ENCODE measurements at places on chromosomes 5 and 9.
A peak's percentile ranks its signal among the peaks of the same experiment; 100 is the strongest.

GRCh38 chr9:6777213-6777902 is 19.6 kb downstream of the KDM4C start:
- no peak for DNase-seq

- no peak for DNase-seq
These were observed 98.7 kb downstream of the MED10 start for GRCh38 chr5:6279607-6280006.

DNA sequence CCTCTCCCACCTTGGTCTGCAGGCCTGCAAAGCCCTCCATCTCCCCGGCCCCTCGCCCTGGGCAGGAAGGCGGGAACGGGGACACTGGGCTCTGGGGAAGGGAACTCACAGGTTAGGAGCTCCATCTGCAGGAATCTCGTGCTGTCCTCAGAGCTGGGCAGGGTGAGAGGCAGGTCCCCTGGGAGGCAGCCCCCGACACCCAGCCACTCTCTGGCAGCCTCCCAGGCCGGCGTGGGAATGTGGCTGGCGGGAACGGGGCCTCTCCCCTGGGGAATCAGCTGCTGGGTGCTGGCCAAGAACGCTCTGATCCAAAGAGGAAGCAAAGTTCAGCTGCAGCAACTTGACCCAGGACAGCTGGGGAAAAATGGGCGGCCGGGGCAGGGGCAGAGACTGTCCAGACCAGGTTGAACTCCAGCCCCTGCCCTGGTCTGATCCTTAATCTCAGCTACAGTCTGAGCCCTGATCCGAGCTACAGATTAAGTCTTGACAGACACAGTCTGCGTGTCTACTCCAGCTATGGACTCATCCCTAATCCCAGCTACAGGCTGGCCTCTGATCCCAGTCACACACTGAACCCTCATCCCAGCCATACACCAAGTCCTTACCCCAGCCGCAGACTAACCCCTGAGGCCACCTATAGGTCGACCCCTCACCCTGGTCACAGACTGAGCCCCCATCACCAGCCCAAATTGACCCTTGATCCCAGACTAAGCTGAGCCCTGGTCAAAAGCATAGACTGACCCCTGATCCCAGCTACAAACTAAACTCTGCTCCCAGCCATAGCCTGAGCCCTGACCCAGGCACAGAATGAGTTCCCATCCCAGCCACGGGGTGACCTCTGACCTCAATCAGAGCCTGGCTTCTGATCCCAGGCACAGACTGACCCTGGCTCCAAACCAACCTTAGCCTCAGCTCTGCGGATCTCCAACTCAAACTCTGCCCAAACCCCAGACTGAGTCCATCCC is 37.3 kb upstream of the EGFL7 start:
- no peak for DNase-seq

DNA sequence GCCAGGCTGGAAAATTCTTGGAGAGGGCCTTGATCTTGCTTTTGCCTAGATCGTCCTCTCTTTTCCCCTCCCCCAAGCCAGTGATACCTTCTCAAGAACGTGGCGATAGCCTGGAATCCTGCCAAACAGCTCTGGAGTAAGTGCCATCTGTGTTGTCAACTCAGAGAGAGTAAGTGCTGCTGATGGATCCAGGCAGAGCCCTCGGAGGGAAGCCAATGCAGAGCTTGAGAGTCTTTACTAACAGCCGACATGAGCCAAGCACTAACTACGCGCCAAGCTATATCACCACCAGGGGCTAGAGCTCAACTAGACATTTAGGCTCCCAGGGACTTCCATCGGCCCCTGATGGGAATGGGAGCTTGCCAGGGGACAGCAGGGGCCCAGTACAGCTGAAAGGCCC is 17.6 kb downstream of the RAPGEF1 start:
- DNase-seq, result no peak

DNA sequence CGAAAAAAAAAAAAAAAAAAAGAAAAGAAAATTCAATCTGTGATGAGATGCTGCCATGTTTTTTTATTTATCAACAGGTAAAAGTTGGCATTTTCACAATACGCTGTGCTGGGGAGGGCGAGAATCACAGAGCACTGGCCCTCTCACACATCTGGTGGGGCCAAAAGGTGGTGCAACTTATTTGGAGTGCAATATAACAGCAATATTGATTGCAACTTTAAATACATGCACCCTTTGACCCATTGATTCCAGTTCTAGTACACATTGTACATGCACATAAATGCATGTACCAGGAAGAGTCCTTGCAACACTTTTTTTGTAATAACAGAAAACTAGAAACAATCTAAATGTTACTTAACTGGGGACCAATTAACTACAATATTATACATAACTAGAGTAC is 159.1 kb downstream of the DAB2IP start:
- DNase-seq, result no peak

DNA sequence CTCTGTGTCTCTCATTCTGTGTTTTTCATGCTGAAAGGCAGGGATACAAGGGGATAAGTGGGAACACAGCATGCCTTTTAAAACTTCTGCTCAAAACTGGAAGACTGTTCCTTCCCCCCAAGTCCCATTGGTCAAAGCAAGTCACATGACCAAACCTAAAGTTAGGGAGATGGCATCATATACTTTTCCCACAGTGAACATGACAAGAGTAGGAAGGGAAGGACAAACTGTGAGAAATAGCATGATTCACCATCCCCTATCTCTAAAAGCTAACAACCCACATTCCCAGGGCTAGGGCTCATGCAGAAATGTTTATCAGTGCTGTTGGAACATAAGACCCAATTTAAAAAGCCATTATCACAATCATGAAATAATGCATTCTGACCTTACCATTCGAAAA is 24.2 kb upstream of the SHISAL2B start:
- DNase-seq, result no peak

DNA sequence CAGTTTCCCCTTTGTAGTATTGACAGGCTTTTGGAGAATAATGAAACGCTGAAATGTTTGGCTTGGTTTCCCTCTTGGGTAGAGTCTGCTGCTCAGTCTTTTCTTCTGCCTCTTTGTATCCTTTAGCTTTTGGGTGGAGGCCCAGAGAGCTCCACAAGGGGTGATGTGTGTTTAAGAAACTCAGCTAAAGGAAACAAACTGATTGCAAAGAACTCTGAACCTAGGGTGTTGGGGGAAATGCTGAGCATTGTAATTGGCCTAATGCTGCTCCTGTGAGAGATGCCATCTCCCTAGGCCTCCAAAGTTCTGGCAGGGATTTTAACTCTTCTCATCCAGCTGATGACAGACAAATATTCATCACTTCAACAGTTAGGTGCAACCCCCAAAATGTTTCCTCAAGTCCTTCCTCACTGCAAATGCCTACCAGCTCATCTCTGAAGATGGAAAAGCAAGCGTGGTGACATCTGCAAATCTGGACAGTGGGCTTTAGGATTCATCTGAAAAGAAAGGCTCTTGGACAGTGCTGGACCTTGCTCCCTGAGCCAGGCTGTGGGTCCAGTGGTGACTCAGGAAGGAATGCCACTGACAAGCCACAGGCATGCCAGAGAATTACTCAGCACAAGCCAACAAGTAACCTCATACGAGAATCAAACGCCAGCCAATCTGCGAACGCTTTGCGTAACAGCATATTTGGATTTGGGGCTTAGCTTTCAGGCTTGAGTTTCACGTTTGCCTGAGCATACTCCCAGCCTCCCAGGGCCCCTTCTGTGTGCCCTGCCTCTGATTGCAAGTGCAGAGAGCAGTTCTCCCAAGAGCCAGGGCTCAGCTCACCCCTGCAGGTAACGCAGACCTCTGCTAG is 30.5 kb upstream of the ZSWIM6 start:
- DNase-seq, result no peak

DNA sequence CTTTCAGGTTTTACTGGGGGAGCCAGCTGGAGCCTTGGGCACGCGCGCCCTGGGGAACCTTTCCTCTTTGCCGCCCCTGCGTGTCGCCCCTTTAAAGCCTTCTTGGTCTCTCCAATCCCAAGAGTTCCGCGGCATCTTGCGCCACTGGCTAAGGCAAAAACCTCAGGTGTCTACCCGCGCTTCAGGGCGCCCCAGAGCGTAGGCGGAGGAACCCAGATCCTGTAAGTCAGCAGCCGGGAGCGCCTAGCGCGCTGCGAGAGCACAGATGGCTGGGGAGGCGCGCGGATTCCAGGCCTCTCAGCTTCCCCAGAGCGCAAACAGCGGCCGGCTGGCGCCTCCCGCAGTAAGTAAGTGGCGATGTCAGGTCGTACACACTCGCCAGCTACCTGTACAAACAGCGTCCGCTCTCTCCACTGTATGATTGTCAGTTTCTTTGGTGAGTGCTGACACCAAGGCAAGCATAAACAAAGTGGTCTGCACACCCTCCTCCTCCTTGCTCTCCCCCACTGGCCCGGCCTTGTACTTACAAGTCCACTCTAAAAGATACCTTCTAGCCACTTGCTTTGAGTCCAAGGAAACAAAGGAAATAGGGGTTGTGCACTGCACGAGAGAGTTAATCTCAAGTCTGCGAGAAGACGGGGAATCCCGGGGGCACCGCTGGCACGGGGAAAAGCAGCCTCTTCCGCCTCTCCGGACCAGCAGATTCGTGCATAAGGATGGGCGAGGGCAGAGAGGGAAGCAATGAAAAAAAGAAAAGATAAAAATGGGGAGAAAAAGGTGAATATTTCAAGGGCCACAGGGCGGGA is 2.9 kb downstream of the HTR1A start:
- DNase-seq, result no peak

DNA sequence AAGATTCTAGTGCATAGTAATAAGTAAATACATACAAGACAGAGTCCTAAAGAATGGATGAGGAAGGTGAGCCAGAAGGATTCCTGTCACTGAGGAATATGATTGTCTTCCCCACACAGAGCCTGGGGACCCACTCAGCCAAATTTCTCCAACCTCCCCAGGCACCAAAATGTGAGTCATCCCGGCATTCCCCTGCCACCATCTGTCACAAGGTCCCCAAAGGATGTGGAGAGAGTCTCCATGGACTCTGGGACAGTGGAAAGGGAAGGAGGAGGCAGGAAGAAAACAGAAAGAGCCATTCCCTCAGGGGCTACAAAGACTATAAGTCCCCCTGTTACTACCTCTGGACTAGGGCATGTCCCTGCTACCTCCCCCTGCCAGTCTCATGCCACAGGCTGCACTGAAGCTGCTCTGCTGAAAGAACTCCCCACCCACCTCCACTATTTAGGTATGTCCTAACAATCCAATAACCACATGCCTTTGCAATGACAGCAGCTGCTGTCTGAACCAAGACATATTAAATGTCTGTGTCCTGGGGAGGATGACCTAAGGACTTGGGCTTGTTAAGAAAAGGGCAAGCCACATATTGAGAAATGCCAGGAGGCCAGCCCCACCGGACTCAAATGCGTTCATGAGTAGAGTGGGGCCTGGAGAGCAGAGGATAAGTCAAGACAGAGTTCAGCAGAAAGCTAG is 10.7 kb upstream of the OR5C1 start:
- no peak for DNase-seq

- DNase-seq, result no peak
These were observed 70.0 kb upstream of the ZSWIM6 start for GRCh38 chr5:61262080-61262479.

DNA sequence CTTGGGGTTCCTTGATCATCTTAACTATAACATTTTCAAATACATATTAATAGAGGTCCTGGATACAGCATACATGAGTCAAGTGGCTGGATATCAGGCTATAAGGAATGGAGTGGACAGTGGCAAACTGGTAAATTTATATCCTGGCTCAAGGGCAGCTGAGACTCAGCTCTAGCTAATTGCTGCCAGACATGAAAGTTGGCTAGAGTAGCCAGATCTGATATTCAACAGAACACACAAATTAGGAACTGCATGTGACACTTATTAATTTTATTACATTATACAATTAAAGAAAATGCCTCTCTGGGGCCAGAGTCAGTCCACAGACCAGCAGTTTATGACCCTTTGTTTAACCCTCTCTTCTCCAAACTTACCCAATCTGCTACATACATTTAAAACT is 206.5 kb downstream of the KCTD16 start:
- no peak for DNase-seq

- peak; percentile 3 for DNase-seq
These were observed 1.5 kb downstream of the GAS1 start for GRCh38 chr9:86945728-86946200.

DNA sequence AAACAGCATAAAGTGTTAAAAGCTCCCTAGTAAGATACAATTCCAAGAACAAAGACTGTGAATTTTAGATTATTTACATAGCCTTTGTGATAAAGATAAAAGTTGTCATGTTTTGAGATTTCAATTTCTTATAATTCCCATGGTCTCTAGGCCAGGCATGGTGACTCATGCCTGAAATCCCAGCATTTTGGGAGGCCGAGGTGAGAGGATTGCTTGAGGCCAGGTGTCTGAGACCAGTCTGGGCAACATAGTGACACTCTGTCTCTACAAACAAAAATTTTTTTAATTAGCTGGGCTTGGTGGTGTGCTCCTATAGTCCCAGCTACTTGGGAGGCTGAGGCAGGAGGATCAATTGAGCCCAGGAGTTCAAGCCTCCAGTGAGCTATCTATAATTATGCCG is 48.1 kb downstream of the BDP1 start:
- no peak for DNase-seq

DNA sequence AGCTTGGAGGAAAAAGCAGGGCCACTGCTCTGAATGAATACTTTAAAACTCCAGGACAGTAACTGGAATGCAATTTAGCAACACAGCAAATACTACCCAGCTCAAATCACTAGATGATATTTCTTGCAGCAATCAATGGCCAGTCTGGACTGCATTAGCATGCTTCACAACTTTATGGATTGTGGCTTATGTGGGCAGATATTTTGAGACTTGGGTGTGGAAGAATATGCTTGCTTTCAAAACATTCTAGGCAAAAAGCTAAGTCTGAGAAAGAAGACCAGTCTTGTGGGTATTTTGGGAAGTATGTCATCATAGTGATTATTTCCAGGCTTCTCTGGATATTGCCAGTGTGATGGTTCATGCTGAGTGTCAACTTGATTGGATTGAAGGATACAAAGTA is 3.1 kb downstream of the RANBP3L start:
- DNase-seq, result no peak

- DNase-seq, result no peak
These were observed 1.6 kb upstream of the BRINP1 start for GRCh38 chr9:119370816-119371215.

GRCh38 chr5:120400356-120400755 is 63.7 kb upstream of the PRR16 start:
- no peak for DNase-seq

DNA sequence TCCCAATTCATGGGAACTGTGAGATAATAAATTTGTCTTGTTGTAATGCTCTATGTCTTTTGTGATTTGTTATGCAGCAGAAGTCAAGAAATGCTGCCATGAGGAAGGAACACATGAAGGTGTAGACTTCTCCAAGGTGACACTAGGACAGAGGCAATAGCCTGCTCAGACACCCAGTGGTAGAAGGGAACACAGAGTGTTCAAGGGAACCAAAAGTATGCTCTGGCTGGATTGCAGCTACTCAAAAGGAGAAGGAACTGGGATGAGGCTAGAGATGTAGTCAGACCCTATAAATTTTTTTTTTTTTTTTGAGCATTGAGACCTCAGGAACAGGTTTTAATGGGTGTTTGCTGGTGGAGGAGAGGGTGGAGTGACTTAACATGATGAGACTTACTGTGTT is 232.5 kb downstream of the PARP8 start:
- no peak for DNase-seq

DNA sequence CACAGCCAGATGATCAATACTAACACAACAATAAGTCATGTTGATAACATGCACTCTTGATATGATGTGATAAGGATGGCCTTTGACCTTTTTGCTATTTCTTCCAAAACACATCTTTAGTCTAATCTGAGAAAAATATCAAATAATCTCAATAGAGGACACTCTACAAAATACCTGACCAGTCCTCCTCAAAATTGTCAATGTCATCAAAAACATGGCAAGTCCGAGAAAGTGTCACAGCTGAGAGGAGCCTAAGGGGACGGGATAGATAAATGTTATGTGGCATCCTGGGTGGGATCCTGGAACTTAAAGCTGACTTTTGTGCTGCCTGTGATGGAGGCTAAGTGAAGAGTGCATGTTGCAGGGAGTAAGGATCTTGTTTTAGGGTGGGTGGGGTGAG is 699.6 kb upstream of the ADAMTS16 start:
- no peak for DNase-seq

All from stimulated activated CD8-positive, alpha-beta memory T cell treated with anti-CD3 and anti-CD28 coated beads, Interleukin-15, amount 100 ng/mL, for 24 hours (primary cell).